ENCODE measurements at places on chromosomes 13 and 19.

- DNase-seq = no peak
Observed at GRCh38 chr13:46468570-46469463, 81.8 kb upstream of the RUBCNL start.

GRCh38 chr19:3783660-3784584, 2.3 kb downstream of the MATK start:
- DNase-seq = peak; percentile 60

DNA sequence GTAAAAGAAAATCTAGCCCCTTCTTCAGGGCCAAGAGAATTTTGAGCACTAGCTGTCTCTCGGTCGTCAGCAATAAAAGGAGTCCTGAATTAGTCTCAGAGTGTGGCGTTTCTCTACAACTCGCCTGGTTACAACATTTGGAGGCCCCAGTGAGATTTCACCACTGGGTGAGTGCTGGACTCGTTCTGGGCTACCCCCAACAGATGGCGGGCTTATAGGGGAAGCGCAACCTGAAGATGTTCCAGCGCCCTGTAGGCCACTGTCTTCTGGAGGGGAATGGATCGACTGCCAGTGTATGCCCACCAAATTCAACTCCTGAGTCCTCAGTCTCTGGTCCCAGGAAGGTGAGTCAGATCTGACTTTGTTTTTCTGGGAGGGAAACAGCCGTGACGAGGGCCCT, 11.7 kb upstream of the ZNF181 start:
- no peak for DNase-seq

- no peak for DNase-seq
Observed at GRCh38 chr13:59754411-59754810, 409.3 kb downstream of the DIAPH3 start.

DNA sequence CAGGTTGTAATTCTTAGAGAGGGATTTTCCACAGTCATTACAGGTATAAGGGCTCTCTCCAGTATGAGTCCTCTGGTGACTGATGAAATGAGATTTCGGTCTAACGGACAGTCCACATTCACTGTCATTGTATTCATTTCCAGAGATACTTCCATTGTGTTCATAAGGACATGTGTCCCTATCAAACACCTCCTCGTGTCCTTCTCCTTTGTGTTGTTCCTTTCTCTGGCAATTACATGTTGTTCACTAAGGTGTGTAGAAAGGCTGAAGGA, 10.5 kb upstream of the ZSCAN18 start:
- DNase-seq = no peak

DNA sequence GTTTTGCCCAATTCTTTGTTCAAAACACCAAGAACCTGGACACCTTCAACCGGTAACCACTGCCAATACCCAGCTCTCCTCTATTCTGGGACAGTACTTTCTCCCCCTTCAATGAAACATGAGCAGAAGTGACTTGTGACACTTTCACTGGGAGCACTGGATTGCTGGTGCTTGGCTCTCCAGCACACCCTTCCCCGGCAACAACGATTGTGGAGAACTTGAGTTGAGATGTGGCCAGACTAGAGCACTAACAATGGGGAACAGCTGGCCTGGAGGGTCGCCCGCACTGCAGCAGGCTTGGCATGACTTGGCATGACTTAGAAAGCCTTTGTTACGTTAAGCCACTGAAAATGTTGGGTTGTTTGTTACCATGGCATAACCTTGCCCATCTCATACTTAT, 7.5 kb upstream of the B3GLCT start:
- DNase-seq = no peak

GRCh38 chr13:67977066-67977465, 746.9 kb upstream of the PCDH9 start:
- DNase-seq = no peak

- DNase-seq = no peak
Observed at GRCh38 chr19:56137405-56137804, 3.7 kb upstream of the ZNF444 start.

GRCh38 chr13:31967155-31967554, 64.4 kb upstream of the FRY start:
- DNase-seq = no peak

- DNase-seq = no peak
Observed at GRCh38 chr19:19075126-19075525, 11.3 kb downstream of the SLC25A42 start.

- DNase-seq = no peak
Observed at GRCh38 chr19:35341565-35342225, 6.0 kb upstream of the FFAR1 start.

- DNase-seq = peak; percentile 94
Observed at GRCh38 chr19:37902668-37903067, 3.7 kb downstream of the WDR87 start.

- peak; percentile 85 for DNase-seq
Observed at GRCh38 chr19:19361075-19361594, 40.5 kb downstream of the MAU2 start.

DNA sequence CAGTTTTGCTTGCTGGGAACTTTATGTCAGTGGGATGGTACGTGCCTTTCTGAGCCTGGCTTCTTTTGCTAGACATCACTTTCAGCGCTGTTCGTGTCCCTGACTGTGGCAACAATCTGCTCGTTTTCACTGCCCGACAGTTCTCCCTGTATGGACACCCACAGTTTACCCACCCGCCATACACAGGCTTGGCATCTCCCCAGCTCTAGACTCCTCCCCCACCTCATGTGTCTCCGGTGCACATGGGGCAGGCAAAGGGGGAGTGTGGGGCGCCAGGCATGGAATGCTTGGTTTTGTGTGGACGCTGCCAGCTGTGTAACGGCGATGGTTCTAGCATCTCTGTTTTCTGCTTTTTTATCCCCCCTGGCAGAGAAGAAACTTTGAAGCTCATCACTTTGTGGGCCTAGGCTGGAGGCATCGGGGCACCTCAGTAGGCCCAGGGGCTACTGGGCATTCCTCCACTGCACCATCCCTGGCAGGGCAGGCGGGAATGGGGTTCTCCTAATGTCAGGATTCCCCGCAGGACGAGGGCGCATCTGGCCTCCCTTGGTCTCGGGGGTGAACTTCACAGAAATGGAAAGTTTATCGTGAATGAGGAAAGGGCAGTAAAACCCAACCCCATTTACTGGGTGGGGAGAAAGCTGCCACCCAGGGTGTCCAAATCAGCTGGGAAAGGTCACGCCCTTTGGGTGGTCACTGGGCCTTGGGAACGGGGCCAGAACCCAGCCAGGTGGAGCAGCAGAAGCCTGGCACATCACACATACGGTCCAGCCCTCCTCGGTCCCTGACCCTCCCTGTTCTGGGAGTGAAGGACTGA, 60.8 kb downstream of the CEBPG start:
- DNase-seq = no peak

GRCh38 chr13:22061371-22061805, 390.5 kb downstream of the FGF9 start:
- no peak for DNase-seq

DNA sequence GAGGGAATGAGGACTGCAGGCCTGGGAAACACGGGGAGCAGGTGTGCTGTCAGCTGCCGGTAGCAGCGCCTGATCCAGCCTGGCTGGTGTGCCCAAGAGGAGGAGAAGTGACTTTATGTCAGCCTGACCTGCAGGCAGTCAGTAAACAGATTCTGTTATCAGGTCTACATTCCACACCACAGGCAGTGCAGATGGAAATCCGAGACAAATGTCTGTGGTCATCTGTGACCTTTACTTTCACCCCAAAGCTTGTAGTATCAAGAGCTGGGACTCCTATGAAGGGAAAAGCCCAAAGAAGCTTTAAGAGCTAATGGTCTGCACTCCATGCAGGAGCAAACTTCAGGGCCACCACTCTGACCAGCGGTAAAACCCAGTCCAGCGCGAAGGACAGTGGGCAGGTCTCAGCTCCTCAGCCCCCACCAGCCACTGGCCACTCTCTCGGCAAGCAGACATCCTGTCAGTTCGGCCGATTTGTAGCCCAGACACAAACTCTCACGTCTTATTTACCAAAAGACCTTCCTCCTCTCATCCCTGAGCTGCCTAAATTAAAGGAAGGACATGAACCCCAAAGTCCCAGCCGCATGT, 7.7 kb downstream of the EPS15L1 start:
- DNase-seq = no peak

Measured in neural progenitor cell (in vitro differentiated cells).